CD8-positive, alpha-beta memory T cell (primary cell): ENCODE measurements at places on chromosomes 2 and 18. TPM values are rescaled to one million over a fixed set of nuclear protein-coding genes. Genes with fewer than 3 reads are reported as not detected.

Gene ITGA4
- total RNA-seq: 142 TPM

Gene PRSS56
- total RNA-seq: not detected

Gene SPC25
- total RNA-seq: 24.1 TPM

Gene IL36RN
- not detected for total RNA-seq

Gene GCA
- total RNA-seq: 15.2 TPM

Gene UGT1A4
- total RNA-seq: not detected

- no peaks in the 10 kb centered on the region for H3K36me3 ChIP-seq
- no peak for DNase-seq
- no peak overlapping the region for H3K27ac ChIP-seq
- H3K27me3 ChIP-seq: no peaks in the 10 kb centered on the region
- H3K4me3 ChIP-seq: no peak overlapping the region
Observed at GRCh38 chr2:158142165-158142564, 40.5 kb downstream of the UPP2 start.

DNA sequence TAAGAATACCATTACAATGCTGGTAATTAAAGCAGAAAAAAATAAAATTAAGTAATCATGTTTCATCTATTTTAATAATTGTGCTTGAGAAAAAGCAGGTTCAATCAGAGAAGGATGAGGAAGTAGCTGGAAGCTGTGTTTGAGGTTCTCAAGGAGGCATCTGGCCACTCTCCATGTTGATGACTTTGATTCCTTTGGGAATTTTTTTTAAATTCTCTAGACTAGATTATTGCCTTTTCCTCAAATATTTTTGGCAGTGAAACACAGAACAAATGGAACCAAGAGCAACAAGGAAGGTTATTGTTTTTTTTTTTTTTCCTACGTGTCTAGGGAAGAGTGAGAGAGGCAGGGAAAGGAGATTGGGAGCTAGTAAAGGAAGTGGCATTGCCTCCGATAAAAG lies 99.9 kb upstream of the NRP2 start:
- no peaks in the 10 kb centered on the region for H3K36me3 ChIP-seq
- no peak overlapping the region for H3K4me3 ChIP-seq
- no peaks in the 10 kb centered on the region for H3K27me3 ChIP-seq
- DNase-seq: no peak

DNA sequence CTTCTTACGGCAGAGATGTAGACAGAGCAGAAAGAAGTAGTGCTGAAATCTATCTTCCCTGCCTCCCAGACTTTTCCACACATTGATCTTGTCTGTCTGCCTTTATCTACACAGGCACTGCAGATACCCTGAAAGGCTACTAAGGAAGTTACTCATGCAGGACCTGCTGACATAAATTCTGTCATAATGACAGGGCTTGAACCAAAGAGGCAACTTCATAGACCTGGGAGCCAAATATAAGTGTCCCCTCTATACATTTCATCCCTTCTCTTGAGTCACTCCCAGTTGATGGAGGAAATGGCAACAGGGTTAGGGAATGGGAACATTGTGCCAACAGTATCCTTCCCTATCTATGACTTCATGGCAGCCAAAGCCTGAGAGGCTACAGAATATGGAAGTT lies 157.5 kb downstream of the TNS1 start:
- no peak overlapping the region for H3K4me3 ChIP-seq
- H3K27me3 ChIP-seq: no peaks in the 10 kb centered on the region
- no peak overlapping the region for H3K27ac ChIP-seq
- no peak for DNase-seq

- no peaks in the 10 kb centered on the region for H3K4me1 ChIP-seq
- H3K27ac ChIP-seq: no peak overlapping the region
- H3K4me3 ChIP-seq: no peak overlapping the region
- no peaks in the 10 kb centered on the region for H3K27me3 ChIP-seq
- no peaks in the 10 kb centered on the region for H3K36me3 ChIP-seq
Observed at GRCh38 chr18:65827444-65827843, 76.6 kb downstream of the CDH7 start.

DNA sequence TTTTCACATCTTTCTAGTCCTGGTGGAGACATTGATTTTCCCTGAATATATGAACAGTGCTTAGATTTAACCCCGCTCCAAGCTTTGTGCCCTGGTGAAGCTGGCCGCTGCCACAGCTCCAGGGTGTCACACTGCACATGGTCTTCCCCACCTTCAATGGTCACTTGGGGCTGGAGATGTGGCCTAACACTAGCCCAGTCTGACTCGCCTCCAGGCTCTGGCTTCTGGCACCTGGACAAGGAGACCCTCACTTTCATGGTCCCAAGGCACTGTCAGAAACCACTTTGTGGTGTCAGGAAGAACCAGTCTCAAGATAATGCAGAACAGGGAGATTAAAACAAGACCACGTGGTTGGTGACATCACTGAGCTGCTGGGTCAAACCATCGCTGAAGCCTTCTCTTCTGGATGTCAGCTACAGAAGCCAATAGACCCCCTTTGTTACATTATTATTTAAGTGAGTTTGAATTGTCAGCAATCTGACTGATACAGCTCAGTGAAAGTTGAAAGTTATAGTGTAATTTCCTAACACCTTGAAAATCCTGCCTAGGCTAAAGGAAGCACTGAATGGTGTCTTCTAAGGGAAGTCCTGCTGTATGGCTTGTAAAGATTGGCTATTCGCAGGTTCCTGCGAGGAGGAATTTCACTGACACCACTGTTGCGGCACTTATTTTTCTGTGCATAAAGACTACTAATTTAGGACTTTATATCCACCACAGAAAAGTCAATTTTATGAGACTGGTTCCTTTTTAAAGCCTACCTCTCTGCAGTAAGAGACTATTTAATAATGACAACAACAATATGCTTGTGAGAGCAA lies 55.0 kb upstream of the CTDP1 start:
- H3K27ac ChIP-seq: no peak overlapping the region
- H3K27me3 ChIP-seq: peaks cover 7% of the 10 kb centered on the region
- H3K4me1 ChIP-seq: no peaks in the 10 kb centered on the region
- H3K4me3 ChIP-seq: no peak overlapping the region

DNA sequence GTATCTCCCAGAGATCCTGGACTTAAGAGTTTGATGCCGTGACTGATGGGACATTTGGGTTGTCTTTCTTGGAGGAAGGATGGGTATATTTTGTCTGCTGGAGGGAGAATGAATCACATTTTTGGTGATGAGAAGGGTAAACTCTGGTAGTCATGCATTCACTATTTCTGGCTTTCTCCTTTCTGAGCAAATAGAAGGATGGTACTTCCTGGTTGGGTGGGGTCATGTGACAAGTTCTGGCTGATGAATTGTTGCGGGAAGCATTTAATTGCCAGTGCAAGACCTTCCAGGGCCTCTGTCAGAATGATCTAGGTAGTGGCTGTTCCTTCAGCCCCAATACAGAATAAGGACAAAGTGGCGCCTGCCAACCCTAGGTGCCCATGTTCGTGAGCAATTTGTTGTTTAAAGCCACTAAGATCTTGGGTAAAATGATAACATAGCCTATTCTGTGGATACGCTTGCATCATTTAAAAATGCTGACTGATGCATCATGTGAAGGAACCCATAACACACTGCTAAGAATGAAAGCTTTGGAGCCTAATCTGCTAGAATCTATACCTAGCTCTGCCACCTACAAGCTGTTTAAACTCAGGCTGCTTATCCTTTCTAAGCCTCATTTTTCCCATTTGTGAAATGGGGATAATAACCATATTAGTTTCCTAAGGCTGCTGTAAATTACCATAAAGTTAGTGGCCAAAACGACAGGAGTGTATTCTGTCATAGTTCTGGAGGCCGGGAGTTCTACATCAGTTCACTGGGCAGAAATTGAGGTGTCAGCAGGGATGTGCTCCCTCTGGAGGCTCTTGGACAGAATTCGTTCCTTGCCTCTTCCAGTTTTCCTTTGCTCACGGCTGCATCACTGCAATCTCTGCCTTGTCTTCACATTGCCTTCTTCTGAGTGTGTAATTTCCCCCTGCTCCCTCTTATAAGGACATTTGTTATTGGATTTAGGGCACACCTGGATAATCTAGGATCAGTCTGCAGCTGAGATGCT lies 281.3 kb downstream of the AGPS start:
- H3K4me1 ChIP-seq: no peaks in the 10 kb centered on the region
- peaks cover 7% of the 10 kb centered on the region for H3K27me3 ChIP-seq
- no peak for DNase-seq
- H3K27ac ChIP-seq: no peak overlapping the region
- H3K36me3 ChIP-seq: no peaks in the 10 kb centered on the region

DNA sequence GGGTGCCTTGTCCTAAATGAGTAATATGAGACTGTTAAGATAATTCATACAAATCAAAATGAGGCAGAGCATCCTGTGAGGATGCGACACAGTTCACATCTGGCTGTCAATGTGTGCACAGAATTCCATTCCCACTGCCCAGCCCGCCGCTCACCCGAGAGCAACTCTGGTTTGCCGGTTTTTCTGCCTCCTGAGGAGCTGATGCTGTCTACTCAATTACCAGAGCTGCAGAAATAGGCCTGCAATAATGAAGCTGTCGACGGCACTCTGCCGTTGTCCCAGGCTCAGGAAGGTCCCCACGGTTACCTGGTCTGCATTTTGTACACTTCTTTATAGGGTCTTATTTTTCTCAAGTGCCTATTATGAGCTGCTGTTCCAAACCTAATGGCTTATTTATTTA lies 55.7 kb upstream of the LYPD1 start:
- H3K4me1 ChIP-seq: no peaks in the 10 kb centered on the region
- H3K27ac ChIP-seq: no peak overlapping the region
- no peaks in the 10 kb centered on the region for H3K36me3 ChIP-seq
- DNase-seq: no peak
- no peak overlapping the region for H3K4me3 ChIP-seq

GRCh38 chr2:153953761-153954160 lies 82.0 kb downstream of the GALNT13 start:
- H3K27ac ChIP-seq: no peak overlapping the region
- H3K36me3 ChIP-seq: no peaks in the 10 kb centered on the region
- H3K4me1 ChIP-seq: no peaks in the 10 kb centered on the region
- no peak for DNase-seq

GRCh38 chr18:29248805-29249204 lies 1071.9 kb upstream of the CDH2 start:
- H3K36me3 ChIP-seq: no peaks in the 10 kb centered on the region
- H3K27me3 ChIP-seq: no peaks in the 10 kb centered on the region
- H3K4me3 ChIP-seq: no peak overlapping the region
- H3K27ac ChIP-seq: no peak overlapping the region

DNA sequence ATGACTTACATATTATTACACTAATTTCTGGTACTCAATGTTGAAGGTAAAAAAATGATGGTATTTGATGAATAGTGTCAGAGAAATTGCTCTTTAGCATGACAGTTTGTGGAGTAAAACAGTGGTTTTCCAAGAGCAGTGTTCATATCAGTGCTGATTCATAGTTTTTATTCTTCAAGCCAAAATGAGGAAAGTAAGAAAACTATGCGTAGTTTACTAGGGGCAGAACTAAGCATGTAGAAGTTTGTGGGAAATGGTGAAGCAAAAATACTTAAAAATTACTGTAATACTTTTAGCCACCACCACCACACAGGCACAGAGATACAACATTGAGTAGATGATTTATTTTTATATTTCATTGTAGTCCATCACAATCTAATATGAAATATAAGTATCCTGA lies 137.3 kb downstream of the ZNF804A start:
- H3K4me3 ChIP-seq: no peak overlapping the region
- no peak overlapping the region for H3K27ac ChIP-seq
- DNase-seq: no peak

DNA sequence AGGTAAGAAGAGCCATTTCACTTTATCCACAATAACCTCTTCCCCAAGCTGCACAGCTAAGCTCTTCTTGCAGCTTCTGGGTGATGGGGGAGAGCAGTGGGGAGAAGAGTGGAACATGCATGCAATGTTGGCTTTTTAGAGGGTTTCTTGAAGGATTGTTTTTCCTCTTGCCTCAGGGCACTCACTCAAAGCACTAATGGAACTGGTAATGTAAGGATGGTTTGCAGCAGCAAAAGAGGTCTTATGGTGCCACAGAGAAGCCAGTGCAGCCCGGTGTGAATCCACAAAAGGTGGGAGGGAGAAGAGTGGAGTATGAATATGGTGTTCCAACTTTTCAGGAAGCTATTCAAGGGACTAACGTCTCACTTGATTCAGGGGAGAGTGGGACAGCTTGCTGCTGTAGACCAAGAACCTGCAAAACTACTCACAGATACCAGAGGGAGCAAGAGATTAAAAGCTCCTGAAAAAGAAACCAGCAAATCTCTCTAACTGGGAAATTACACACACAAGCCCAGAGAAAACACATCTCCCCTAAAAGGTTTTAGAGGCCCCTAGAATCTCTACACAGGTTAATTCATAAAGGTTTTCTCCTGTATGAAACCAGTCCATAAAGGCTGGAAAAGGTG lies 116.4 kb downstream of the CHN1 start:
- no peaks in the 10 kb centered on the region for H3K36me3 ChIP-seq
- DNase-seq: no peak
- no peak overlapping the region for H3K4me3 ChIP-seq
- no peaks in the 10 kb centered on the region for H3K4me1 ChIP-seq
- no peaks in the 10 kb centered on the region for H3K27me3 ChIP-seq

DNA sequence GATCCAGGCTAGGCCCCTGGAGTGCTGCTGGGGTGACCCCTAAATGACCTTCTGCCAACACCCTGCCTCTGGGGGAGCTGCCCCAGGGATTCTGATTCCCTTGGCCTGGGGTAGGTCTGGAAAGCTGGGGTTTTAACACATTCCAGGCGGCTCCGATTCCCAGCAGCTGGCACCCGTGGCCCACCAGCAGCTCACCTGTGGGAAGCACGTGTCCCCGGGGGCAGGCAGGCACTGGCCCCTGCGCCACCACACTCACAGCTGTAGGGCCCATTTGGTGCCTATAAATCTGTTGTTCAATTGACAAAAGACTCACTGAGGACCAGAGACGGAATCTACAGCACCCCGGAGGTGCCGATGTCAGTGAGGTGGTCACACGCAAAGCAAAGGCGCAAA lies 4.1 kb upstream of the KLHL30 start:
- H3K36me3 ChIP-seq: no peaks in the 10 kb centered on the region
- H3K27ac ChIP-seq: no peak overlapping the region
- H3K27me3 ChIP-seq: no peaks in the 10 kb centered on the region
- H3K4me1 ChIP-seq: no peaks in the 10 kb centered on the region

DNA sequence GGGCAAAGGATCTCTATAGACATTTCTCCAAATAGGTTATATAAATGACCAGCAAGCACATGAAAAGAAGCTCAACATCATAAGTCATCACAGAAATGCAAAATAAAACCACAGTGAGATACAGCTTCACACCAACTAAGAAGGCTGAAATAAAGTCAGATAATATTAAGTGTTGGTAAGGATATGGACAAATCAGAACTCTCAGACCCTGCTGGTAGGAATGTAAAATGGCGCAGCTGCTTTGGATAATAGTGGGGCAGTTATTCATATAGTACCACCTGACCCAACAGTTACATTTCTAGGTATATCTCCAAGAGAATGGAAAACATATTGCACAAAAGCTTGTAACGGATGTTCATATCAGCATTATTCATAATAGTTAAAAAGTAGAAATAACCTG lies 14.0 kb downstream of the EPB41L5 start:
- H3K4me3 ChIP-seq: no peak overlapping the region
- no peaks in the 10 kb centered on the region for H3K27me3 ChIP-seq
- H3K27ac ChIP-seq: no peak overlapping the region
- DNase-seq: no peak
